ENCODE measurements at places on chromosomes 1 and 21.

GRCh38 chr21:22374218-22374969 is 1376.2 kb downstream of the NCAM2 start:
- no peak for DNase-seq

DNA sequence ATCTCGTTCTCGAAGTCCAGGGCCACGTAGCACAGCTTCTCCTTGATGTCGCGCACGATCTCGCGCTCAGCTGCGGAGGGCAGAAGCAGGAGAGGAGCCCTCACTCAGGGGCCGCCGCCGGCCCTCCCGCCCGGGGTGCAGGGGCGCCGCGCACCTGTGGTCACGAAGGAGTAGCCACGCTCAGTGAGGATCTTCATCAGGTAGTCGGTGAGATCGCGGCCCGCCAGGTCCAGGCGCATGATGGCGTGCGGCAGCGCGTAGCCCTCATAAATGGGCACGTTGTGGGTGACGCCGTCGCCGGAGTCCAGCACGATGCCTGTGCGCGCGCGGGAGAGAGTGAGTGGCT is 1.8 kb downstream of the ACTA1 start:
- DNase-seq, result peak; percentile 79

DNA sequence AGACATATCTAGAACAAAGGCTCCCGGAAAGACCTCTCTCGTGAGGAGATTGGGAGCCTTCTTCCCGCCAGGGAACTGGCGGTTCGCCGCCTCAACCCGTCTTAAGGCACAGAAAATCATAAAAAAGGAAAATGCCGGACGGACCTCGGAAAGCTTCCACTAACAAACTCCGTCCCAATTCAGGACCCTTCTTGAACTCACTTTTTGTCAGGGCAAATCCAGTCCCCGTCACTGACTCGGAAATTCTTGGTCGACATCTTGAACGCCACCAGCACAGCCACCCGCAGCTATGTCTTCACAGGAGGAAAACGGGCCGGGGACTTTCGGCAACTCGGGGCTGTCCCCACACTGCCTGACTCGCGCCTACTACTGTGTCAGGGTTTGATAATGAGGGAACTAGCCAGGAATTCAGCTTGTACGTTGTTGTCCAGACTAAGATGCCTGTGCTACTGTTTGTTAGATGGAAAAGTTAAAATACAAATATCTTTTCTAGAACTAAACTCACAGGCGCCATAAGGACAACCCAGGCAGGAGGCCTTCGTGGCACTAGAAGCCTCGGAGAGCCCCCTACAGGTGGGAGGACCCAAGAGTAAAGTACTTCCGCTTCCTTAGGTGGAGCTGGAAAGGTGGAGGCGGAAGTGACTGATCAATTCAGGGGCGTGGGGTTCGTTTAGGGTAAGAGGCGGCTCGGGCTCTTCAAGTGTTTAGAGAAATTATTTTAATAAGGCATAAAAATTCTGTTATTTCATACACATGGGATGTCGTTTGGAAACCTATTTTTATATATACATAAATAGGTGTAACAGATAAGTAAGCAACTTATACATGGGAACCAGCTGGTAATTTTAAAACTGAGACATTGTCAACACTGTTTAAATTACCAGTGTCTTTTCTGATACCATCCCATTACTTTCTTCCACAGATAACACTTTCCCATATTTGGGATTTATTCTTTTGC is at the start of gene ZRANB2:
ZRANB2 (minus strand) TSS at position 297 of the 958 bp plus-strand sequence; CDS start at position 257, 40 bp downstream.
- DNase-seq, result peak; percentile 89

DNA sequence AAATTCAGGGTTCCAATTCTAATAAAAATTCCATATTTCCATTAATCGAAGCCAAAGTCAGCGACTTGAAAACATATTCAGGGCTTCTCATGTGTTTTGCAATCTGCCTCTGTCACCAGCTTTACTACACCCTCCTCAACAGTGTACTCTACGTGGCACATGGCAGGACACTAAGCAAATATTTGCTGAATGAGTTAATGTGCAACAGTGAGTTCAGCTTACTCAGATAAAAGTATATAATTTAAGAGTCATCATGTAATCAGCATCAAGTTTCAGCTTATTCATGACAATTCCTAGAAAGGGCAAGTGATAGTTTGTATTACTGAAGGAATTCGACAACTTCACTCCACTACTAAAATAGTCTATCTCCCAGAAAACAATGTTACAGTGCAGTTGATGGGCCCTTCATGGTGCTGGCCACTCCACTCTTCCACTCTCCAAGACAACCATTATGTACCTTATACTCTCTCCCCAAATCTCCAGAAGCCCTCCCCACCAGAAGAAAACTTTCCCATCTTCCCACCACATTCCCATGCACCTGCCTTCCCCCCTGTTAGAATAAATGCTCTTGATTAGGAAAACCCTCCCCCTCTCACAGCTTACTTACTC is 97.3 kb downstream of the TTLL7 start:
- no peak for DNase-seq

DNA sequence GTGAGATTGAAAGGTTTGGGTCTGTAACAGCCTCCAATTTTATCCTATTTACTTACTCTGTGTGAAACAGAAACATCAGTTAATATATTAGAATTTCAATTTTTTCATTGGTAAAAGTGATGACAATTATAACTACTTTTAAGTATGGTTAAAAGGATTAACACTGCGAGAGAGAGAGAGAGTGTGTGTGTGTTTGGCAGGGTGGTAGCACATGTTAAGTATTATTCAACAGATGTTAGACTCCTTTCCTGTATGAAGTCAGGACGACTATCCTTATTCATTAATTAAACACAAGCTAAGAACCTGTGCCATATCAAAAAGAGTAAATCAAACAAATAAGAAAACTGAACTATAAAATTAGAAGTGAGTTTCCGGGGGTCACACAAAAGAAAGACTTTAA is 662.5 kb downstream of the PLPP3 start:
- no peak for DNase-seq

- no peak for DNase-seq
Measured at GRCh38 chr21:27564684-27565301, 597.9 kb upstream of the ADAMTS5 start.

- DNase-seq, result no peak
Measured at GRCh38 chr1:246035060-246035541, 472.0 kb downstream of the SMYD3 start.

- no peak for DNase-seq
Measured at GRCh38 chr1:17060306-17060749, 6.5 kb upstream of the SDHB start.

- no peak for DNase-seq
Measured at GRCh38 chr1:66335859-66336640, 197.9 kb upstream of the SGIP1 start.

DNA sequence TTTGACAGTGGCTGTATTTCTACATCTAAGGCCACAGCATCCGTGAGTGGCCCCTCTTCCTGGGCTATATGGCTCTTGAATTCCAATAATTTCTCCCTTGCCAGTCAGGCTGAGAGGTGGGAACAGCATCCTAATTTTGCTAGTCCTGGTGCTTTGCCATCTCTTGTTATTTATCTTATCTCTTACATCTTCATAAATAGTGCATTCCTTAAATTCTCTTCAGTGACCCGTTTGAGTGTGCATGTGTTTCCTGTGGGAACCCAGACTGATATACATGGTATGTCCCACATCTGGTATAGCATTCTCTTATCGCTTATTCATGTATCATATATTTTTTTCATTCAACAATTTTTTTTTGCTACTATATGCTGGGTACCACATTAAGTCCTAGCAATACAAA is 9.9 kb downstream of the S100A11 start:
- DNase-seq, result no peak

- DNase-seq, result no peak
Measured at GRCh38 chr1:84712276-84712874, 22.1 kb upstream of the SSX2IP start.

- no peak for DNase-seq
Measured at GRCh38 chr1:1230656-1231399, 973 bp downstream of the SDF4 start.

- DNase-seq, result no peak
Measured at GRCh38 chr1:8109216-8109615, 83.1 kb upstream of the ERRFI1 start.

- DNase-seq, result no peak
Measured at GRCh38 chr1:200351826-200352549, 57.8 kb downstream of the ZNF281 start.

DNA sequence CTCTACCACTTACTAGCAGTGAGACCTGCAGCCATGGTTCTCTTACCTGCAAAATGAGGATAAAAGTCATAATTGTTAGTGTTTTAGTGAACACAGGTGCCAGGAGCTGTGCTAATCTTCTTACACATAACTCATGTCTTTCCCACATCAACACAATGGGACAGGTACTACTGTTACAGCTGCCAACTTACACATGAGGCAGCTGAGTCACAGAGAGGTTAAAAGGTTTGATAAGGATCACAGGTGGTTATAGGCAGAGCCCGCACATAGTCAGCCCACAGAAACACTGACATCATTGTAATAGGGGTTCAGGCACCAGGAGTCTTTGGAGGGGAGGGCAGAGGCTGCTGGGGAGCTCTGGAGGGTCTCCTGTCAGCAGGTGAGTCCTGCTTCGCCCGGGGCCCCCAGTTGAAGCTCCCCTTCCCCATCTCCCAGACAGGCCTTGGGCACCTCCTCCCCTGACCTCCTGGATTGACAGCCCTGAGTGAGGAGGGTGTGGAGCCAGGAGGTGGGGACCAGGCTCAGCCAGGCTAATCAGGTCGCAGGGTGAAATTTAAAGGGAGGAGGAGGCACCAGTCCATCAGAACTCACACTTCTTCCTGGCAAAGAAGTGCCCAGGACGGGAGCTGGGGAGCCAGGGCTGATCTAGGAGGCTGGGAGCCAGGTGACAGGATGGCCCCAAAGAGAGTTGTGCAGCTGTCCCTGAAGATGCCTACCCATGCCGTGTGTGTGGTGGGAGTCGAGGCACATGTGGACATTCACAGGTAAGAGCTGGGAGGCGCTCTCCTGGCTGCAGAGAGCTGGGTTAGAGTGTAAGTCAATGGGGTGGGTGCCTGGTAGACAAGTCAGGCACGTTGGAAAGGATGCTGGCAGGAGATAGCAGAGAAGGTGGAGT is at the start of gene PADI1:
PADI1 (plus strand) TSS at position 583 of the 895 bp plus-strand sequence; CDS start at position 673, 90 bp downstream.
- no peak for DNase-seq

- DNase-seq, result no peak
Measured at GRCh38 chr1:6796095-6796494, 10.8 kb downstream of the CAMTA1 start.

DNA sequence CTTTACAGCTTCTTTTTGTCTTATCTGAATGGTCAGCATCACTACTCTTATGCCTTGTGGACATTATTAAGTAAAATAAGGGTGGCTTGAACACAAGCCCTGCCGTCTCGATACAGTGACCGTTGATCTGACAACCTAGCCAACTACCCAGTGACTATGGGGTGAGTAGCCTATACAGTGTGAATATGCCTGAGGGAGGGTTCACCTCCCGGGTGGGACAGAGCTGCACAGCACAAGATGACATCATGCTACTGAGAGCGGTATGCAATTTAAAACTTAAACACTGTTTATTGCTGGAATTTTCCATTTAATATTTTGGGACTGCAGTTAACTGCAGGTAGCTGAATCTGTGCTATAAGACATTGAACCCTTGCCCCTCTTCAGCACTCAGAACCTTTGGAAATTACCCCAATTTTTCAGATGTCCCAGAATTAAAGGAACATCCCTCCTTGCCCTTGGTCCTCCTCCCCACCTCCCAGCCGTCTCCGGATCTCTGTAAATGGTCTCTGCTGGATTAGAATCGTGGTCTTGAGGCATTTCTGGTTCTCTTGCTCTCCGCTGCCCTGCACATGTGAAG is 618.5 kb downstream of the PTPRU start:
- DNase-seq, result no peak

DNA sequence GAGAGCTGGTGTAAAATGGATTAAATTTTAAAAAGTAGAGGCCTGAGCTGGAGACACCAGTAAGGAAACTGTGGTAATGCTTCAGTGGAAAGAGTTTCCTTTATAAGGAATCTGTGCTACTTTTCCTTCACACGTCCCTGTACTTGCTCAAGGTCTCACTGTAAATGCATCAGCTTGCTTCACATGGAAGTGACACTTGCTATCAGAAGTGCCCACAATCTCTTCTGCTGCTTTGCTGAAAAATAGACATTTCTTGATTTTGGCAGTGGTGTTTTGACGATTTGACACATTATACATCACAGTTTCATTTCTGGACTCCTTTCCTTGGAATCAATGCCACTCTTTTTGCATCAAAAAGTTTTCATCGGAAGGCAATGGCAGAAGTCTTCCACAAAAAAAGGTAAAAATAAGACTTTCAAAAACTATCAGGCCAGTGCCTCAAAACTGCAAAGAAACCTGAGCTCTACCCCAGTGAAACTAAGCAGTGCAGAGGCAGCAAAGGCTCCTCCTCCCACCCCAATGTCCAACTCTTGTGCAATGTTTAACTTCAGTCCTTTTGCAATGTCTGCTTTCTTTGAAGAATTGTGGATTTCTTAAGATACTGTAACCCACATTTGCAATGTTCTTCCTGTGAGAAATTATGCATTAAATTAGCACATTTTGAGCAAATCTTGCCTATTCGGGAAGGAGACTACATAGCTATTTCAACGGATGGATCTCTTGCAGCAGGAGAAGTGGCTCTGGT is 18.4 kb upstream of the TSPAN2 start:
- no peak for DNase-seq

DNA sequence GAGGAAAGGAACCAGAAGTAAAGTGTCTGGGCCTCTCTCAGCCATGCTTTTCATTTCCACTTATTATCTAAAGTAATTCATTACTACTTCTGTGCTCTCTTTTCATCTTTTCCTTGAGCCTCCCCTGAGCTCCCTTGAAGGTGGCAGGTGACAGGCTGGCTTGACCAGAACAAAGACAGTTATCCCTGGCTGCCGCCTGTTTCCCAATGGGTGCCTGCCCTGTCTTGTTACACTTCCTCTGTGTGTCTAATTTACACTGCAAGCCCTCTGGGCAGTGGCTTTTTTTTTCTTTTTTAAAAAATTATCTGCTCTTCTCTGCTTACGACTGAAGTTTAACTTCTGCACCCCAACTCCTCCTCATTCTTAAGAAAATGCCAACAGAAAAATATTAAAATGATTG is 113.4 kb downstream of the NGF start:
- DNase-seq, result no peak

GRCh38 chr1:31263408-31263807 is 23.7 kb upstream of the NKAIN1 start:
- DNase-seq, result no peak

- DNase-seq, result no peak
Measured at GRCh38 chr1:14649976-14650375, 51.5 kb downstream of the KAZN start.

- DNase-seq, result no peak
Measured at GRCh38 chr1:160755461-160755860, 16.4 kb downstream of the SLAMF7 start.

GRCh38 chr1:235122348-235122747 is 6.3 kb downstream of the TOMM20 start:
- no peak for DNase-seq

- no peak for DNase-seq
Measured at GRCh38 chr21:46297338-46298271, 11.5 kb downstream of the YBEY start.

- no peak for DNase-seq
Measured at GRCh38 chr1:167563579-167564246, 10.2 kb upstream of the CREG1 start.

- no peak for DNase-seq
Measured at GRCh38 chr21:42629933-42630589, 23.4 kb upstream of the PDE9A start.

- peak; percentile 24 for DNase-seq
Measured at GRCh38 chr1:231337043-231337471, 595 bp downstream of the EXOC8 start.
